Tibial nerve (tissue), 4 donors: ENCODE measurements at places on chromosomes 5 and 9. TPM values are rescaled to one million over a fixed set of nuclear protein-coding genes. Genes with fewer than 3 reads are reported as not detected.

- H3K27ac ChIP-seq: peak overlapping the region; percentile 40
- no peaks in the 10 kb centered on the region for H3K4me1 ChIP-seq
- H3K27me3 ChIP-seq: no peaks in the 10 kb centered on the region
- H3K4me3 ChIP-seq: no peak overlapping the region
- H3K36me3 ChIP-seq: no peaks in the 10 kb centered on the region
Observed at GRCh38 chr9:81621118-81621517, 68.2 kb downstream of the TLE1 start.

DNM1 gene
- 36.6 TPM for total RNA-seq

SSBP2 gene
- 62.6 TPM for total RNA-seq

GRCh38 chr9:128808543-128808942, 9.8 kb upstream of the ENDOG start:
- no peak overlapping the region for H3K27ac ChIP-seq
- no peaks in the 10 kb centered on the region for H3K27me3 ChIP-seq
- H3K4me3 ChIP-seq: no peak overlapping the region
- no peaks in the 10 kb centered on the region for H3K36me3 ChIP-seq

DNA sequence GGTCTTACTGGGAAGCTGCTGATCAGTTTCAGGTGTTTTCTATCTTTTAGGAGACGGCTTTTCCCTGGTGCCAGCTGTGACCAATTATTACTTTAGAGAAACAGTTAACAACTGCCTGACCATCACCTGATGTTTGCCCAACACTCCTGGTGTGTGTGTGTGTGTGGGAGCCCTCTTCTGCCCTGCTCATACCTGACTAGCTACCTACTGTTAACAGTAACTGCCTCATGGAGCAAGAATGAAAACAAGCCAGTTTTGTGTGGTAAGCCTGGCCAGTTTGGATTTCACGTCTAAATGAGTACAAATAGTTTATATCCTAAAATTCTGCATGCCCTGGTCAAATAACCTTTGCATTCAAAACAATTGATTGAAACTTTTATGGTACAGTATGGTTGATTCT, 46.1 kb upstream of the RIOK2 start:
- no peak overlapping the region for H3K4me3 ChIP-seq
- no peaks in the 10 kb centered on the region for H3K27me3 ChIP-seq
- H3K27ac ChIP-seq: no peak overlapping the region

GRCh38 chr5:53777864-53778618, 217.6 kb downstream of the NDUFS4 start:
- H3K27ac ChIP-seq: no peak overlapping the region
- H3K4me3 ChIP-seq: no peak overlapping the region
- H3K36me3 ChIP-seq: no peaks in the 10 kb centered on the region
- no peak for DNase-seq

GRCh38 chr5:93600409-93601070, 17.5 kb downstream of the NR2F1 start:
- H3K27ac ChIP-seq: peak overlapping the region; percentile 83
- no peak for DNase-seq
- peaks cover 13% of the 10 kb centered on the region for H3K4me1 ChIP-seq

BASP1 gene
- total RNA-seq: 54.6 TPM

- no peaks in the 10 kb centered on the region for H3K27me3 ChIP-seq
- peak overlapping the region; percentile 77 for H3K27ac ChIP-seq
- no peak for DNase-seq
Observed at GRCh38 chr5:123701511-123702200, 189.7 kb downstream of the CSNK1G3 start.

DNA sequence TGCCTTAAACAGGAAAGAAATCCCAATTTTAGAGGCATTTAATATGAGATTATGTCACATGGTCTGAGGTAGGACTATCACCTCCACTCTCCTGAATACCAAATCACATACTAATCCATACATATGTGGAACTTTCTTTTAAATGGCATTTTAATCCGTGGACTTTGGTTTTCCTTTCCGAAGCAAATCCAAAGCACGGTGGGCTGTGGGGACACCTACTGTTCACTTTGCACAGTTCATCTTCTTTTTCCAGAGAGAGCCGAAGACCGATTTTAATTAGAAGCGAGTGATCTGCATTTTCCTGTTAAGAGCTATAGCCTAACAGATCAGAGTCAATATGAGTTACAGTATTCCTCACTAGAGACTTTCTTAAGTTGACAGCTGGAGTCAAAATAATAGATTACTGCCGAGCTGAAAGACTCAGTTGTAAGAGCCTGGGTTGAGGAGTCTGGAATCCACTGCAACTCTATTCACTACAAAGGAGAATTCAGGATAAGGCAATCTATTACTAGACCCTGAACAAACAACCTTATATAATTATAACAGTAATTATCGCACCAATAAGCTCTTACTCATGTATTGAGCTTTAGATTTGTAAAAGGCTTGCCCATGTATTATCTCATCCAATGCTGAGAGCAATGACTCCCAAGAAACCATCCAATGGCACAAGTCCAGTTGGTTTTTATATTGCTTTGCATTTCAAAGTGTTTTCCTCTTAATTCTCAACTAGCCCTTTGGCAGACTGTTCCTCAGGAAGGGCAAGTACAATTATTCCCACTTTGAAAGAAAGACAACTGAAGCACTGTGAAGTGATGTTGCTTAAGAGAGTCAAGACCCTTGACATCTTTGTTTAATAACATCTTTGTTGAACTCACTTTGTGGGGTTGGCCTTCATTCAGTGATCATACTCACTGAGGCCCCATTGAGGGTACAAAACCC, 144.7 kb downstream of the TRPM6 start:
- no peaks in the 10 kb centered on the region for H3K27me3 ChIP-seq
- H3K27ac ChIP-seq: no peak overlapping the region
- H3K36me3 ChIP-seq: no peaks in the 10 kb centered on the region
- no peak overlapping the region for H3K4me3 ChIP-seq

SQSTM1 gene
- total RNA-seq: 463 TPM

DNA sequence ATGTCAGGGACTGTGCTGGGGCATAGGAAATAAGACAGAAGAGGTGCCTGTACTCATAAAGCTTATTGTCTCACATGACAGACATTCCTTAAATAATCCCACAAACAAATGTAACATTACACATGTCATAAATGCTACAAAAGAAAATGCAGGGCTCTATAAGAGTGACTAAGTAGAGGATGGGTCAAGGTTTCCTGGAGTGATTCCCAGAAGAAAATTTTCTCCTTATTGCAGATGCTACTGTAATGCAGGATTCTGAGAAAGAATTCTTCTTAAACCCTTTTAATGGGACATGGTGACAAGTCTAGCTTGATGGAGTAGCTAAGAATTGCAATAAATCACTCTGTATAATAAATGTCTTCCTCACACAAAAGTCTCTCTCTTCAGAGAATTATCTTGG, 55.7 kb downstream of the SH3TC2 start:
- no peaks in the 10 kb centered on the region for H3K36me3 ChIP-seq
- no peaks in the 10 kb centered on the region for H3K27me3 ChIP-seq
- no peak overlapping the region for H3K27ac ChIP-seq
- no peak for DNase-seq
- no peak overlapping the region for H3K4me3 ChIP-seq
